ENCODE measurements at places on chromosomes 4 and X. TPM values are rescaled to one million over a fixed set of nuclear protein-coding genes. Genes with fewer than 3 reads are reported as not detected.

DNA sequence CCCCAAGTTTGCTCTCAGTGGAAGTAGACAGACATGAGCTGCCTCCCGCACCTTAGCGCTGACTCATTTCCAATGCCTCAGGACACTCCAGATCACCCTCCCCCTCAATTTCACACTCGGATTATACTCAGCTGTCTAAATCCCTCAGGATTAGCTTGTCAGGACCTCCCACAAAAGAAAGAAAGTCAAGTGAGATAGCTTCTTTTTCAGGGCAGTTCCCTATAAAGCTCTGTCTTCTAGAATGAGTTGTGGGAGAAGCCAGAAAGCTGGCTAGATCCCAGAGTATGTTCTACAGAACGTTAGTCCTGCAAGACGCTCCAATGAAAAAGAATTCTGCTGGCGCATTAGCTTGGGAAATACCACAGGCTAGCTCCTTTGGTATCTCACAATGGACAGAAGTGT is 51.2 kb upstream of the MTNR1A start:
- DNase-seq: no peak

DNA sequence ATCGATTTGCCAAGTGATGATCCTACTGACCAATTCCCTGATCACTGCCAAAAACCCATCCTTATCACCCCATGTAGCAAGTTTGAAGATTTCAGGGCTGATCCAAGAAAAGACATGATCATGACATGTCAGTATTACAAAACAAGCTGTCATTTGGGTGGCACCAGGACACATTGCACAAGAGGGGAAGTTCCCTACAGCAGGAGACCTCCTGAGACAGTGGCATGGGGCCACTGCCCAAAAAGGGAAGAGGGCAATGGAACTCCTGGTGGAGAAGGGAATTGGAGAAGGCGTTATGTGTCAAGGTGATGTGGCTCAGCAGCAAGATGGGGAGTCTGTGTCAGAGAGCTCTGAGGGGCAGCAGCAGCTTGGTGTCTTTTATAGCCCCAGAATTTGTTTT is 43.4 kb downstream of the ZNF182 start:
- no peak for DNase-seq

- no peak for DNase-seq
These were observed 8.6 kb downstream of the SRD5A3 start for GRCh38 chr4:55354648-55355047.

DNA sequence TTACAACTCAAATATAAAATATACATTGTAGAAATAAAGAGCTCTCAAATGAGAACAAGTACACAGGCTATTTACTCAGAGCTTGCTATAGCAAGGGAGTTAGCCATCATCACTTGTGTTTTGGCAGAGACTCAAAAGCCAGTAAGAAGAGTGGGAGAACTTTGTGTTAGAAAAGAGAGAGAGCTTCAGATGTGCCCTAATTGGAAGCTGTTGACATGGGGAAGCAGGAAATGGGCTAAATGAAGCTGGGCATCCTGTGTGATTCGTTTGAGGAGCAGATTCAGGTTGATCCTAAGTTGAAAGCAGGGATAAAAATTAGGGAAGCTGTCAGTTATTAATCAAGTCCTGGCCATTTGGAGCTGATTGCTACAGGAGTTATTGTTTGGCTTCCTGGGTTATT is 207.4 kb upstream of the MAOA start:
- DNase-seq: no peak

DNA sequence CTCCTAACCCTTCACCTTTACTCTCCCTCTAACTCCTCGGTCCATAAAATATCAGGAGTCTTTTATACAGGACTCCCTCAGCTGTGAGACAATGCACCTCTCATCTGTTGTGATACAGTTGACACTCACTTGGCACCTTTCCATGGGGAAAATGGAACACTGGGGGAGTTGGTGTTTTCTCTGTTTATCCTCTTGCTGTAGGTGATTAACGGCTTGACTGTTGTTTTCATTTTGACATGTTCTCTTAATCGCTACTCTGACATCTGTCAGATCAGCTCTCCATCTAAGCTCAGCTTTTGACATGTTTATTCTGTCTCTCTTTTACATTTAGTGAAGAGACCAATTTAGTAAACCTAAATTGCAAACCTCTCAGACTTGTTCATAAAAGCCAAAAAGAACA is 604.8 kb downstream of the TRAM1L1 start:
- DNase-seq: no peak

The ARX gene
- 0.34 TPM for total RNA-seq

The SLIT2 gene
- total RNA-seq: 1.9 TPM

The ZAR1 gene
- total RNA-seq: not detected

The CCNB3 gene
- total RNA-seq: 0.43 TPM
